Naive thymus-derived CD8-positive, alpha-beta T cell (primary cell): ENCODE measurements at places on chromosomes 2 and 18. TPM values are rescaled to one million over a fixed set of nuclear protein-coding genes. Genes with fewer than 3 reads are reported as not detected.

EVX2 gene
- total RNA-seq = not detected

GRCh38 chr18:3266062-3266608 is 4.2 kb downstream of the MYL12B start:
- no peak for DNase-seq

- DNase-seq = no peak
These were observed 111.9 kb downstream of the IRS1 start for GRCh38 chr2:226687641-226688253.

DNA sequence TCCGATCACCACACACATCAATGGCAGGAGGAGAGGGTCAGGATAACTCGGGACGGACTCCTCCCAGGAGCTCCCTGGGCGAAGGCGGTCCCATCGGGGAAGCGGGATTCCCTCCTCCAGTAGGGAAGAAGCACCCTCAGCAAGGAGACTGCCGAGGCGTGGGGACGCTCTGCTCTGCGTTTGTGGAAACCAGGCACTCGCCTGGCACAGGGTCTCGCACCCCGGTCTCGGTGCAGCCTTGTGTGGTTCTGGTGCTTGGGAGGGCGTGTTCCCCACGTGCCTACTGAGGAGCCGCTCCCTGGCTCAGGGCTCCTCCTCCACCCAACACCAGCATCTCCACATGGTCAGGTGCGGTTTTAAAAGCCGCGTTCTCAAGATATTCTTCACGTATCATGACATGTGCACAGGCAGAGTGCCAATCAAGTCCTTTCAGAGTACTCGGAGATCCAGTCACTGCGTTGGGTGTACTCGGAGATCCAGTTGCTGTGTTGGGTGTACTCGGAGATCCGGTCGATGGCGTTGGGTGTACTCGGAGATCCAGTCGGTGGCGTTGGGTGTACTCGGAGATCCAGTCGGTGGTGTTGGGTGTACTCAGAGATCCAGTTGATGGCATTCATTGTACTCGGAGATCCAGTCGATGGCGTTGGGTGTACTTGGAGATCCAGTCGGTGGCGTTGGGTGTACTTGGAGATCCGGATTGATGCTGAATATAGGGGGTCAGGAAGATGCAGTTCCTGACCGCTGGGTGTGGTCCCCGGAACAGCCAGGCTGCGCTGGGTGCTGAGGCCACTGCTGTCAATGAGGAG is 117.5 kb downstream of the RTP5 start:
- DNase-seq = no peak

- no peak for DNase-seq
These were observed 6.5 kb upstream of the IFIH1 start for GRCh38 chr2:162324953-162325352.

- DNase-seq = peak; percentile 33
These were observed 819 bp downstream of the ANKRD44 start for GRCh38 chr2:197309691-197310231.

GALNT5 gene
- total RNA-seq = not detected

GRCh38 chr18:35122586-35123224 is 81.5 kb downstream of the MAPRE2 start:
- peak; percentile 18 for DNase-seq

GRCh38 chr2:64697297-64698176 is 43.8 kb upstream of the SERTAD2 start:
- DNase-seq = no peak

DNA sequence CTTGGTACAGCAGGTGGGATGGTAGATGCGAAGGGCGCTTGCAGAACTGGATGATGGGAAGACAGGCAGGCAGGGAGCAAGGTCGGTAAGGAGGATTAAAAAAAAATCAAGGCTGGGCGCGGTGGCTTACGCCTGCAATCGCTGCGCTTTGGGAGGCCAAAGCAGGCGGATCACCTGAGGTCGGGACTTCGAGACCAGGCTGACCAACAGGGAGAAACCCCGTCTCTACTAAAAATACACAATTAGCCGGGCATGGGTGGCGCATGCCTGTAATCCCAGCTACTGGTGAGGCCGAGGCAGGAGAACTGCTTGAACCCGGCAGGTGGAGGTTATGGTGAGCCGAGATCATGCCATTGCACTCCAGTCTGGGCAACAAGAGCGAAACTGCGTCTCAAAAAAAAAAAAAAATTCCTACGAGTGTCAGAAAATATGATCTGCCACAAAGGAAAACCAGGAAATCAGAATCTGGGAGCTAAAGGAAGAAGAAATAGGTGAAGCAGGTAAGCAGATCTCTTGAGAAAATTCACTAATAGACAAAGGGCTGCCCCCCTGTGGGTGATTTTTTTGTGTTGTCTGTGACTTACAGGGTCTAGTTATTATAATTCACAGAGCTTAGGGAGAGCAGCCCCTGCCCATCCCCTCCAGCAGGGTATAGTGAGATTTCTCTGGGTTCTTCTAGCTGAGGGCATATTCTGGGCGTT is 46.2 kb downstream of the C2orf42 start:
- DNase-seq = no peak

GRCh38 chr2:236781933-236782816 is 212.6 kb downstream of the ACKR3 start:
- no peak for DNase-seq

- DNase-seq = no peak
These were observed 403.9 kb upstream of the FANCL start for GRCh38 chr2:58645017-58645416.

GRCh38 chr2:189676471-189676870 is 2.0 kb downstream of the ANKAR start:
- DNase-seq = no peak

EDAR gene
- total RNA-seq = 10.6 TPM

MC4R gene
- not detected for total RNA-seq

HOXD12 gene
- total RNA-seq = not detected

DNA sequence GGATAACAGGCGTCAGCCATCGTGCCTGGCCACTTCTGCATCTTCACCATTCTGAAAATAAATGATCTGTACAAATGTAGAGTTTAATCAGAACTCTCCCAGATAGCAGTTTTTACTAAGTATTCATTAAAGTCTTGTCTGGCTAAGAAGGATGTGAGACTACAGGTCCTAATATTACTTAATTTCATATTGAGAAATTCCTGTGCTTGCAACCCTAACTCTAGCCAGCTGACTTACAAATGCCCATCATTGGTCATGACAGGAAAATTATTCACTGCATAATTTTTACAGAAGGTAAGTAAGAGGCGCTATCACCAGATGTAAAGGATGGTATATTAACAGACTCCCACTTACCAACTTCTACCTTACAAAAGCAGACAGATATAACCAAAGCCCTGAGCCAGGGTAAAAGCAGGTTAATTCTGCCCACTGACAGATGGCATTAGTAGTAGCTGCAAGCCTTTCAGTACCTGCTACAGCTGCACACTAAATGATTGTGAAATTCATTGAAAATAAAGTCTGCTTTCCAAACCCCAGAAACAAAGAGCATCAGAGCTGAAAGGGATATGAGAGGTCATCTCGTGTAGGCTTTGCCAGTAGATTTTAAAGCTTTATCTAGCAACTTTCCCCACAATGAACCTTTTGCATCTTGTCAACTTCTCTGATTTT is 271.3 kb upstream of the STON1 start:
- no peak for DNase-seq

DNA sequence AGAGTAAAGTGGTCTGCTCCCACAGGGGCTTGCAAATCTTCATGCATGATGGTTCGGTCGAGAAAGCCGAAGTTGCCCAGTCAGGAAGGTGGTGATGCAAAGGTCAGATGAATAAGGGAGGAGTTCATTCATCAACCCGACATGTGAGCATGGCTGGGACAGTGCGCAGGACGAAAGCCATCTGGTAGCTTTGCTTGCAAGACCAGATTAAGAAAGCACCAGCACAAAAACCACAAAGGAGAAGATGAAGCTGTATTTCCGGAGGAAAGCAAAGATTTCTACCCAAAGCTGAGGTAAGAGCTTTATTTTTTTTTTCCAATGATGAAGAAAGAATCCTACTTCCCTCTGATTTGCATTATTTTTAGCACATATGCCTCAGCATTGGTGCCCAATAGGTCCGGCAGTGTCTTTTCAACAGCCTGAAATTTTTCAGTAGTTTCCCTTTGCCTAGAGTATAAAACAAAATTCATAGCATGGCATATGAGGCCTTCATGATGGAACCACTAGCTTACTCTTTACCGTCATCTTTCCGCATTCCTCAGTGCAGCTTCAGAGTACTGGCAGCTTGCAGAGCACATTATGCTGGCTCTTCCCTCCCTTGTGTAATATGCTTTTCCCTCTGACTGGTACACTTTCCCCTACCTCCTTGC is 112.0 kb upstream of the THOC1 start:
- no peak for DNase-seq

GRCh38 chr18:13544953-13545352 is 181.4 kb downstream of the FAM210A start:
- no peak for DNase-seq

SP5 gene
- total RNA-seq = not detected

FECH gene
- 16.8 TPM for total RNA-seq

GRCh38 chr2:154343282-154343681 is 355.2 kb upstream of the KCNJ3 start:
- DNase-seq = no peak

- no peak for DNase-seq
These were observed 195.0 kb downstream of the CYP26B1 start for GRCh38 chr2:71952572-71953188.

CASP8 gene
- total RNA-seq = 212 TPM

- no peak for DNase-seq
These were observed 75.5 kb upstream of the TAF1B start for GRCh38 chr2:9767656-9768281.

DNA sequence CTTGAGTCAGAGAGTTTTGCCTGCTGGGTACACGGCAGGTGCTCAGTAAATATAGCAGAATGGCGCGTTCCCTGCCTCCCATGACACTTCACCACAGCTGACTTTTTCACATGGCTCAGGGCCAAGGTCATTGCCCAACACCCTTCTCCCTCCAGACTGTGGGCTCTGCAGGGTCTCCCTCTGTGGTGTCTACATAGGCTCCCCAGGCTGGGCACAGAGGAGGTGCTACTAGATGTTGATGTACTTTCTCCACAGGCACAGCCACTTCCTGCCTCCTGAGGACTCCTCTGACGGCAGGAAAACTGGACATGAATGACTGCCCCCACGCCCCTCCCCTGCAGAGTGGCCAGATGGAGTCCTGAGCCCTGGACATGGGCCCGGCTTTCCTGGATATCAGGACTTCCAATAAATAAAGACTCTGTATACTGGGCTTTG is 4.2 kb downstream of the CHCHD5 start:
- no peak for DNase-seq

DNA sequence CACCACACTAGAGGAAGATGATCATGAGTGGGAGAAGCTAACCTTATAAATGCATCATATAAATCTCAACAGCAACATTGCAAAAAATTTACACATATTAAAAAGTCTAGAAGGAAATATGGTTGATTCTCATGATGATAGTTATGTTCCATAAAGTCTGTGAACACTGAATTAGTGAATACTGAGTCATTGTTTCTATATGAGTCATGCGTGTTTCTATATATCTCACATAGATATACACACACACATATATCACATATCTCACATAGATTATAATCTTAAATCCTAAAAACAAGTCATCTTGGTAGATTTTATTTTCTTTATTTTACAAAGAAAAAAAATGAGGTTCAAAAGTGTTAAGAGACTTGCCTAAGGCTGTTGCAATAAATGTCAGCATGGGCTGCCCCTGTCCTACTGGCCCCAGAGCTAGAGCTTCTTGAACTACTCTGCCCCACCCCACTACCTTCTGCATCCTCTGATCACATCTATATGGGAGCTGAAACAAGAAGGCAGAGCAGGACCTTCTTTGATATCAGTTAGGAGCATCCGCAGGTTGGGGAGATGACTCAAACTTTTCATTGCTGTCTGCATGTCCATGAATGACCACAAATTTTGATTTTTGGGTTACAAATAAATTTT is 81.8 kb upstream of the ADAM23 start:
- DNase-seq = no peak
